Urinary bladder (tissue), 4 donors: ENCODE measurements at places on chromosomes 3 and 15. TPM values are rescaled to one million over a fixed set of nuclear protein-coding genes. Genes with fewer than 3 reads are reported as not detected.

DNA sequence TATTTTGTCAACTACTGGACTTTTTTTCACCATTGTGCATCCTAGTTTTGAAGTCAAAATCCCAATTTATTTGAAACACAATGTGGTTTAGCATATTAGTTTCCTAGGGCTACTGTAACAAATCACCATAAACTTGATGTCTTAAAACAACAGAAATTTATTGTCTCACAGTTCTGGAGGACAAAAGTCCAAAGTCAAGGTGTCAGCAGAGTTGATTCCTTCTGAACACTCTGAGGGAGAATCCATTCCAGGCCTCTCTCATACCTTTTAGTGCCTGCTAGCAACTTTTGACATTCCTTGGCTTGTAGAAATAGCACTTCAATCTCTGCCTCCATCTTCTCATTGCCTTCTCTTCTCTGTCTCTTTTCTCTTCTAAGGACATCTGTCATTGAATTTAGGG is 14.9 kb upstream of the SLC27A2 start:
- no peak for DNase-seq

GRCh38 chr15:84658080-84658787 is at the start of gene NMB:
TSS of gene NMB (minus strand) at chr15:84658199. CDS start at chr15:84658152, 47 bp downstream.
- DNase-seq: peak; percentile 46

GRCh38 chr3:136952292-136952691 is 5.5 kb upstream of the IL20RB start:
- DNase-seq: no peak

GRCh38 chr15:80800067-80800466 is 20.9 kb downstream of the CEMIP start:
- no peak for DNase-seq

SLC28A2 gene
- polyA plus RNA-seq: not detected

MESP1 gene
- 0.91 TPM for polyA plus RNA-seq
